ENCODE measurements at places on chromosomes 12 and 14.

GRCh38 chr14:74630881-74631690 is 19.0 kb upstream of the LTBP2 start:
- DNase-seq = no peak

- DNase-seq = no peak
Observed at GRCh38 chr12:57465747-57466505, 6.3 kb downstream of the GLI1 start.

- no peak for DNase-seq
Observed at GRCh38 chr14:61103541-61104339, 122.7 kb downstream of the SLC38A6 start.

GRCh38 chr12:110862329-110862728 is 15.5 kb downstream of the CCDC63 start:
- no peak for DNase-seq

- DNase-seq = no peak
Observed at GRCh38 chr14:51880835-51881580, 20.6 kb downstream of the GNG2 start.

DNA sequence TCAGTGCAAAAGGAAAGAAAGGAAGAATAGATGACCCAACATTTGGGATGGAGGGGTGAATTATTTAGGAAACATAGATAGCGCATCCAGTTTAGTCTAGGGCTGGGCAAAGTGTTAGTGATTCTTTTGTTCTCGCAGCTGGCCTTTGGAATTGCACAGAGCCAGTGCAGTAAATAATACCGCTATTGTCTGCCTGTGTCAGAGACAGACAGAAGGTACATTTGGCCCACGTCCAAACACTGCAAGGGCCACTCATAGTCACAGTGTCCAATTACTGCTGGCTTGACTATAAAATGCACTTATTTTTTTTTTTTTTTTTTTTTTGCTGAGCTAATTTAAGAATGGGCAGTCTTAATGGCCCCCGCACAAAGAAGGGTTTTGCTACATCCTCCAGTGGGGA is 638.6 kb downstream of the BCL11B start:
- DNase-seq = no peak

DNA sequence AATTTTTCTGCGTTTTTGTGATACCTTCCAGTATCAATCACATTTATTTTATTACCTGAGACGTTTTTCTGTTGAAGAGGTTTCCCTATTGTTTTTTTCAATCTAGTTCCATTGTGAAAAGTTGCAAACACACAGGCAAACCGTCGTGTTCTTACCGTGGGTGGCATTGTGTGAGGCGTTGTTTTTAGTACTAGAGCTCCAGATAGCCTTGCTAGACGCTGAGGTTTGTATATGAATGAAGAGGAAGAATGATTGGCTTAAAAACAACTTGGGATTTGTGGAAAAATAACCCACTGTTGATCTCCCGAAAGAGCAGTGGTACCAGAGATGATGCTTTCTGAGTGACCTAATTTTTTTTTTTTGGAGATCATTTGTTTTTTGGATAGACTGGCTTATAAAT is 1.0 kb downstream of the SOCS4 start:
- no peak for DNase-seq

DNA sequence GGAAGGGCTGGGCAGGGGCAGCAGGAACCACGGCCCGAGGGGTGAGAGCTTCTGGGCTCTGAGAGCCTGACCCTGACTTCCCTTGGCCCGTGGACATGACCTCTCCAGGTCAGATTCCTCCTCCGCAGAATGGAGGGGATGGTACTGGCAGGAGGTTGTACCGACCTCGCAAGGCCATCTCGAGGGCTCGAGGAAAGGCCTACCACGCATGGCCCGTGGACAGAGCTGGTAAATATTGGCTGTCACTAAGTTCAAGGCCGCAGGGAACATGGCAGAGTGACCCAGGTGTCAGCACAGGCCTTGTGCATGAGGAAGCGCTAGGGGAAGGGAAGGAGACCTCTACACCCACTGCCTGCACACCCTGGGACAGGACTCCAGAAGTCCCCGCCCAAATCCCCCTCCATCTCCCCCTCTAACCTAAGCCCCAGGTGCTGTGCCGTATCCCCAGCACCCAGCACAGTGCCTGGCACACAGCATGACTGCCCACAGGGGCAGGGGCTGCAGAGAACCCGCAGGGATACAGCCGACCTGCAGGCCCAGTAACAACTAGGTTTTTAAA is 54.9 kb upstream of the PPP2R5C start:
- no peak for DNase-seq

DNA sequence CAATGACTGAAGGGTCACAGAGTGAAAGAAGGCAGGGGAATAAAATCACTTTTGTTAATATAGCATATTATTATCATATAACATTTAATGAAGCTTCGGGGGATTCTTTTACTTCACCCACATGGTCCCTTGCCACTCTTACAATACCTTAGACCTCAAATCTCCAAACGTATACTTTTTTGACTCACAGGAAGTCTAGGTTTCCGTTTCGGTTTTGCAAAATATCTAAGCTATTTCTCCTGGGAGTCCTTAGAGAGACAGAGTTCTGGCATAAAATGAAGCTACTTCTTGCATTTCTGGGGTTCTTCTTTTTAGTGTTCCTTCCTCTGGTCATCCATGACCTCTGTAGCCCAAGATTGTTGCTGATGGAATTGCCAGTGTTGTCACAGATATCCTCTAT is 590.5 kb upstream of the ATP2B1 start:
- DNase-seq = peak; percentile 2

DNA sequence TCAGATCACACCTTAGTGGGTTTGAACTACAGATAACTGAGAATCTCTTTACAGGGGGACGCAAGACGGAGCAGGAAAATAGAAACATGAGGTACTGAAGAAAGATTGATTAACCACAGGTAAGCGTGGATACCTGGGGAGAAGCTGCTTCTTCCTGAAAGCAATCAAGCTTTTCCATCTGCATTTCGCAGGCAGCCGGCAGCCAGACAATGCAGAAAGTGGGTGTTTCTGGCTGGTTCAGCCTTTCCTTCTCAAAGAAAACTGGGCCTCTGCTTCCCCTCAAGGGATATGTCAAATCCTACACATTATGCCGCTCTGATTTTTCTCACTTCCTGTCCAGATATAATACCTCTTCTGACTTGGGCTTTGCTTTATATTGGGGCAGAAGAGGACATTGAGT is 39.1 kb upstream of the PPFIA2 start:
- no peak for DNase-seq

DNA sequence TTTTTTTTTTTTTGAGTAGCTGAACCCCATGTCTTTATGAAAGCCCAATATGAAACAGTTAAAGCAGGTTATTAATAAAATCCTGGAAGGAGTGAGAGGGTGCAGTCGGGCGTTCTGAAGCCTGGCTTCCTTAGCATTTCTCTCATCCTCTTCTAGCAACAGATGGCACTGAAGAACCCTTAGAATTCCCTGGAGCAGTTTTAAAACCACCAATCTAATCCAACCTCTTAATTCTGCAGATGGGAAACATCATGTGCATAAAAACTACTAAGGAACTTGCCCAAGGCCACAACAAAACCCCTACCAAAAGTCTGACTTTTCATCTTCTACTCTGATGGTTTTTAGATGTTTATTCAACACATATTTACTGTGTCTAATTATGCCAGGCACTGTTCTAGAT is 25.2 kb downstream of the PRDM4 start:
- no peak for DNase-seq

DNA sequence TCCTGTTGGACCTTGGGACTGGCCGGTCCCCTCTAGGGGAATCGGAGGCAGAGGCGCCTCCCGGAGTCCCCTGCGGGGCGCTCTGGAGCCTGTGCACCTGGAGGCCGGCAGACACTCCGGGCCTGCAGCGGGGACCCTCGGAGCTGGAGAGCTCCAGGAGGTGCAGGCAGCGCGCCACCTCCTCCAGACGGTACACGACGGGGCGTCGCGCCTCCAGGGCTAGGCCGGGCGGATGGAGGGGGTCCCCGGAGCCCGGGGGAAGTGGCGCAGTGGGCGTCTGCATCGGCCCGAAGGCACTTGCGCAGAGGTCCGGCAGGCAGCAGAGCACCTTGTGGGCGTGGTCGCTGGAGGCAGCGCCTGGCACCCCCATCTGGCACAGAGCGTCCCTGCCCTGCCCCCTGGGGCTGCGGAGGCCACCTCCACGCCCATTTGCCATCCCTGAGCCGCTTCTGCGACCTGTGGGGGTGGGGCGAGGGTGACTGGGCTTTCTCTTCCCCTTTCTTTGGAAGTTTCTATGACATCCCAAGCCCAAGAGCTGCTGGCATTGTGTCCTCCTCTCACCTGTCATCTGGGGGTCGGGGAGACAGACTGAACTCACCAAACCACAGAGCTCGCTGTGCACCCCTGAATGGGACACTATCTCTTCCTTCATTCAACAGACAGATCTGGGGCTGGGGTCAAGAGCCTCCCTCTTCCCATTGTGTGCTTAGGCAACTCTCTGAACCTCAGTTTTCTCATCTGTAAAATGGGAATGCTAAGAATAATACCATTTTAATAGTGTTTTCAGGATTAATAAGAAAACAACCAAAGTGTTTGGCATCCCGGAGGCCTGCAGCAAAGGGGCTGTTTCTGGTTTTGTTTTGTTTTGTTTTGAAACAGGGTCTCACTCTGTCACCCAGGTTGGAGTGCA is 37.5 kb upstream of the CORO1C start:
- no peak for DNase-seq

GRCh38 chr14:100307766-100308426 is 1.7 kb upstream of the SLC25A29 start:
- no peak for DNase-seq

DNA sequence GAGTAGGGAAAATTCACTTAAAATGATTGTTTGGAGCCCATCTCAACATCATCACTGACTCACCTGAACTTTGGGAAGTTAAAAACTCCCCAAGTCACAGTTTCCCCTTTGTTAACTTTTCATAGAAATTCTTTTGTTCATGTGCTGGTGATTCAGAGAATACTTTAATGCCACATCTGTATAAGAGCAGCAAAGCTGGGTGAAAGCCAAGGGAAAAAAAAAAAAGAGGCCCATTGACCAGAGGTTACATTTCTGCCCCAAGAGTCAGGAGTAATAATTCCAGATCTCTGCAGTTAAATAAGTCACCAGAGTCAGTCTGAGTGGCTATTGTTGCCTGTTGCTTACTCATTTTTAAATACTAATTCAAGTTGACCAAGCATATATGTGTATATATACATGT is 136.4 kb upstream of the LGR5 start:
- DNase-seq = no peak

DNA sequence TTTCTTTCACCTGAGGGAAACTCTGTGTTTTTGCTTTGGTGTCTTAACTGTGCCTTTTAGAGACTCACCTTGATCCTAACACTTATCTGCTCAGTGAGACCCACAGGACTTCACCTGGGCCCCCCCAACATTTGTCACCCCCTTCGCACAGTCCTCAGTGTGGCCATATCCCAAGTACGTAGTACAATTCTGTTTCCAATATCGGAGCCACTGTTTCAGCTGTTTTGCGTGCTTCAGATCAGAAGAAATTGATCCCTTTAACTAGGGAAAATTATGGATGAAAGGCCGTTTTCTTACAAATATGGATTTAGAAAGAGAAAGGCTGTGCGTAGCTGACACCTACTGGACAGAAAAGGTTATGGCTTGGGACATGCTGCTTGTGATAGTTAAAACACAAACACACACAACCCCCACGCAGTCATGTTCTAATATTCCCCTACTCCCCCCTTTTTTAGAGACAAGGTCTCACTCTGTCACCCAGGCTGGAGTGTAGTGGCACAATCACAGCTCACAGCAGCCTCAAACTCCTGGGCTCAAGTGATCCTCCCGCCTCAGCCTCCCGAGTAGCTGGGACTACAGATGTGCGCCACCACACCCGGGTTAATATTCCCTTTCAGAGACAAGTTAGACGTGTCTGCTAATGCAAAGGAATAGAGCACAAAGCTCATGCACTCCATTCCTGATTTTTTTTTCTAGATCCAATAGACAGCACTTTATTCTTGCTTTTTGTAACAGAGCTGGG is 3.6 kb upstream of the SLC7A8 start:
- DNase-seq = peak; percentile 25

DNA sequence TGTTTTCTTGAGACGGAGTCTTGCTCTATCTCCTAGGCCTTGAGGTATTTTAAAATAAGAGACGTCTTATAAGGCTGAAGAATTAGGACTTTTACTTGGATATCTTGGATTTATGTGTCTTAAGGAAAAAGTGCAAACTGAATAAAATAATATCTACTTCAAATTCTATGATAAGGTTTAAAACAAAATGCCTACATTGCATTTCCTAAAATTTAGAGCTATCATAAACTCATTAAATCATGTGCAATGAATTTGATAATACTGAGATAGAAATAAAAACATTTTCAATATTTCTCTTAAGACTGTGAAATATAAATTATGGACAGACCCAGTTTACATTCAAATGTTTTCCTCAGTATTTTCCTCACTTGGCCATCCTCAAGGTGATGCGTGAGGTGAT is 729.5 kb upstream of the LMO3 start:
- DNase-seq = no peak

Data from GM18507 (cell line).